Uterus (tissue), 4 donors: ENCODE measurements at places on chromosomes 7 and 10. TPM values are rescaled to one million over a fixed set of nuclear protein-coding genes. Genes with fewer than 3 reads are reported as not detected.

SLC39A12 gene
- not detected for total RNA-seq

GSAP gene
- 24.1 TPM for total RNA-seq

HMX3 gene
- total RNA-seq = not detected

DPYSL4 gene
- 1.5 TPM for total RNA-seq

SNCG gene
- total RNA-seq = 5.5 TPM

GRCh38 chr10:30589441-30589840, 40.1 kb downstream of the LYZL2 start:
- H3K4me1 ChIP-seq = no peaks in the 10 kb centered on the region
- no peaks in the 10 kb centered on the region for H3K36me3 ChIP-seq
- H3K27me3 ChIP-seq = no peaks in the 10 kb centered on the region
- no peak overlapping the region for H3K4me3 ChIP-seq
- no peak overlapping the region for H3K27ac ChIP-seq
- DNase-seq = no peak

GRCh38 chr10:17483079-17483478, 28.7 kb upstream of the ST8SIA6 start:
- no peak for DNase-seq
- no peak overlapping the region for H3K27ac ChIP-seq
- no peaks in the 10 kb centered on the region for H3K27me3 ChIP-seq

DNA sequence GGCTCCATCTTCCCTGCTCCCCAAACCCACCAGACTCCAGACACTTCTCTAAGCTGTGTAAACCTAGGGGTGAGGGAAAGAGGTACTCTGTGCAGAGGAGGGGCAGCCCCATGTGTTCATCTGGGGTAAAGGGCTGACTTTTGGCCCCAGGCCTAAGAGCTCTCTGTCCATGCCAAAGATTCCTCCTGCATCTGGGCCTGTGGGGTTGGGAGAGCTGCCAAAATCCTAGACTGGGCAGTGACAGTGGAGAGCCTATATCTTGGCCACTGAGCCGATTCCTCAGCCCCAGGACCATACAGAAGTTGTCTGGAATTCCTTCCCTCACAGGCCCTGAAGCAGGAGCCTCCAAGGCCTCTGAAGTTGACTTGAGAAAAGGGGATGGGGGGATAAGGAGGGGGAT, 25.3 kb upstream of the LEP start:
- H3K36me3 ChIP-seq = no peaks in the 10 kb centered on the region
- H3K4me1 ChIP-seq = no peaks in the 10 kb centered on the region
- no peak overlapping the region for H3K27ac ChIP-seq
- no peak for DNase-seq
- no peak overlapping the region for H3K4me3 ChIP-seq

DNA sequence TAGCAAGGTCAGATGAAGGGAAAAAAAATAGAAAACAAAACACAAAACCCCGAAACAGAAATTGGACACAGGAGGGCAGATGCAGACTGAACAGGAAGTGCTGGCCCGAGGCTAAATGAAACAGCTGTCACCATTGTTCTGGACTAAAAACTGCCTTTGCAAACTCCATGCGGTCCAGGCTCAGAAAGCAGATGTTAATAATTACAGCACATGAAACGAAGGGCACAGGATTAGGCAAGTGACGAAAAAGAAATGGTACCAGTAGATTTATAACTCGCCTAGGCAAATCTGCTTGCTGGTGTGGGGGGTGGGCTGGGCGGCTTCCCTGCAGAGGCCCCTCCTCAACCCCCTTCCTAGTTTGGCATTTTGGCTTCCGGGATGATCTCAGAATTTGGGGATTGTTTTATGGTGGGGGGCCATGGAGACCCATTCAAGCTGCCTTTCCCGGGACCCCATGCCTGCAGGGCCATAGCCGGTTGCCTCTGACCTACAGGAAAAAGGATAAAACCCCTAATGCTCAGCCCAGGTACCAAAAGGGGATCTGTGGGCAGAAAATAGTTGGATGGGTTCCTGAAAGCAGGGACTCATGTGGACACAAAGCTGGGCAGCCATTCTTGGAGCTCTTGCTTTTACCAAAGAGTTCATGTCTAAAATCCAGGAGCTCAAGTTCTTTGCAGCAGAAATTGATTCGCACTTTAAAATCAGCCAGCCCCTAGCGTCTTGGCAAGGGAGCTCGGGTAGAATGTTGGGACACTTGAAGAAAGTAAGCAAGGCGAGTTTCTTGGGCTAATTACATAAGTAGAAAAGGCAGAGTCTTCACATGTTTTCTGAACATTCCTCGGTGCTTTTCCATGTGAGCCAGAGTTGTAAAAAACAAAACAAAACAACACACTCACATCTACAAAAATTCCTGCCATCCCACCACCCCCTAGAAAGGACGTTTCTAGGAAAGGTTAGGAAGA, 39.0 kb upstream of the EMX2 start:
- H3K27me3 ChIP-seq = no peaks in the 10 kb centered on the region
- peaks cover 6% of the 10 kb centered on the region for H3K4me1 ChIP-seq
- no peak overlapping the region for H3K4me3 ChIP-seq
- H3K27ac ChIP-seq = peak overlapping the region; percentile 60
- no peaks in the 10 kb centered on the region for H3K36me3 ChIP-seq
- DNase-seq = no peak

GRCh38 chr7:132380059-132380458, 196.2 kb downstream of the PLXNA4 start:
- H3K36me3 ChIP-seq = no peaks in the 10 kb centered on the region
- no peaks in the 10 kb centered on the region for H3K27me3 ChIP-seq
- peaks cover 14% of the 10 kb centered on the region for H3K4me1 ChIP-seq
- H3K27ac ChIP-seq = peak overlapping the region; percentile 22
- peak; percentile 60 for DNase-seq

DNA sequence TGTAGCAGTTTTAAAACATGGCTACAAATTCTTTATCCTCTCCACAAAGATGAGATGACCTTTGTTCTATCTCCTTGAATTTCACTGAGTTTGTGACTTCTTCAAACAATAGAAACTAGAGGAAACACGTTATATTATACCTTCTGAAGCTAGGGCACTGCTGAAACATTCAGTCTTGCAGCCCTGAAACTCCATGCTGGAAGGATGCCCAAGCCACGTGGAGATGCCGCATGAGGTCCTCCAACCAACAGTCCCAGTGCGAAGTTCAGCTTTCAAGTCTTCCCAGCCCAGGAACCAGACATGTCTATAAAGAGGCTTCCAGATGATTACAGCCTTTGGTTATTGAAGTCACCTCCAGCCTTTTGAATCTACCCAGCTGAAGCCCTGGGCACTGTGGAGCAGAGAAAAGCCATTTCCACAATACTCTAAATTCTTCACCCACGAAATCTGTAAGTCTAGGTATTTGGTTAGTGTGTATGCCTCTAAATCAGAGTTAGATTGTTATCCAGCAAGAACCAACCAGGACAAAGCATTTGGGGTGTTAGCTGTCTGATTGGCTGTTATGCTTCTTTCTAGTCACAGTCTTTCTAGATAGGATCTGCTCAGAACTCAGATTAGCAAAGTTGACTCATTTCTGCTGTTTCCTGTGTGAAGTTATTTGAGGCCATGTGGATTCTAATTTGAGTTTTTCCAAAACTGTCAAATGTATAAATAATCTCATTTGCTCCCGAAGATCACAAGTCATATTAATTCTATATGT, 186.5 kb upstream of the TMEM72 start:
- H3K4me3 ChIP-seq = no peak overlapping the region
- H3K27me3 ChIP-seq = no peaks in the 10 kb centered on the region
- H3K36me3 ChIP-seq = no peaks in the 10 kb centered on the region
- H3K27ac ChIP-seq = no peak overlapping the region
- DNase-seq = no peak
- H3K4me1 ChIP-seq = no peaks in the 10 kb centered on the region
